ENCODE measurements at places on chromosomes 3 and 15.

DNA sequence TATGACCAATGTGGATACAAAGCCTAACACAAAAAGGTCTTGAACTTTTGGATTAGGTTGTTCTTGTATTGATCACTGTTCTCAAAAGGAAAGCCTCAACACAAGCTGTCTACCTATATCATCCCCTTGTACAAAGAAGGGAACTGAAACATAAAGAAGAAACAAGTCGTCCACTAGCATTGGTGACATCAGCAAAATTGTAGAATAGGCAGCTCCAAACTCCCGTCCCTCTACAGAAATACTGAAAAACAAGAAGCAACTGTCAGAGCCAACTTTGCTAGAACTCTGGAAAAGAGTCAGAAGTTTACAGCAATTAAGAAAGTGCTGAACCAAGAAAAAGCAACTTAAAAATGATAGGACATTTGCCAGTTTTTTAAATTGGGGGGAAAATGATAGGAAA lies 7.5 kb upstream of the NR1I2 start:
- no peak for DNase-seq

DNA sequence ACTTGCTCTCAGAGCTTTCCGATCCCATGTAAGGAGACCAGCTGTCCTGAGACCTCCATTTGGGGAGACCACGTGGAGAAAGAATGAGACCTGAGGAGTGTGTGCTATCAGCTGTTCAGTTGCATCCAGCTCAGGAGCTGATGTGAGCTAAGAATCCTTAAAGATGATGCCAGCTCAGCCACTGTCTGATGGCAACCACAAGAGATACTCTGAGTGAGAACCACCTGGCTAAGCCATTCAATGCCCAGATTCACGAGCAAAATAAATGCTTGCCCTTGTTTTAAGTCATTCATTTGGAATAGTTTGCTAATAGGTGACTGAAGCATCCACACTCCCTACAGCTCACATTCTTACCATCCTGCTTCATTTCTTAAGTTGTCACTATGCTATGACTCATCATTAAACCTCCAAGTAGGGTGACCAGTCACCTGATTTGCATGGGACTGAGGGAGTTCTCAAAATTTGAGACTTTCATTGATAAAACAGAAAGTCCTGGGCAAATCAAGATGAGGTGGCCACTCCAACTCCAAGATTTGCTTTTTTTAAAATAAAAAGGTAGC lies 56.4 kb downstream of the SPTSSB start:
- DNase-seq = no peak

- DNase-seq = no peak
Observed at GRCh38 chr3:131109156-131109555, 82.5 kb downstream of the NEK11 start.

DNA sequence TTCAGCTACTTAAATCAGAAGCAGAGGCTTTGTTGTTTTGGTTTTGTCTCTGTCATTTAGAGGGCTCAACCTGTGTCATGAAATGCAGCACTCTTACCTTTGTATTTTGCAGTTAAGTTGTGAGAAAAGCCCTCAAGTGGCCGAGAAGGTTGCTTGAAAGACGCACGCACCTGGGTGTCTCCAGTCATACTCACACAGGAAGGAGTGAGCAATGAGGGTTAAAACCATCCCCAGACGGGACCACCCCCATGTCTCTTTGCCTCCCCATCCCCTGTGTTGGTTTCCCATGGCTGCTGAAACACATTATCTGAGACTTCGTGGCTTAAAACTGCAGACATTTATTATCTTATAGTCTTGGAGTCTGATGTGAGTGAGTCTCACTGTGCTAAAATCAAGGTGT lies 376.1 kb upstream of the CFAP20DC start:
- DNase-seq = no peak

GRCh38 chr15:40029979-40030893 lies 8.7 kb downstream of the SRP14 start:
- DNase-seq = no peak

GRCh38 chr3:106518516-106518915 lies 649.7 kb upstream of the CBLB start:
- no peak for DNase-seq

DNA sequence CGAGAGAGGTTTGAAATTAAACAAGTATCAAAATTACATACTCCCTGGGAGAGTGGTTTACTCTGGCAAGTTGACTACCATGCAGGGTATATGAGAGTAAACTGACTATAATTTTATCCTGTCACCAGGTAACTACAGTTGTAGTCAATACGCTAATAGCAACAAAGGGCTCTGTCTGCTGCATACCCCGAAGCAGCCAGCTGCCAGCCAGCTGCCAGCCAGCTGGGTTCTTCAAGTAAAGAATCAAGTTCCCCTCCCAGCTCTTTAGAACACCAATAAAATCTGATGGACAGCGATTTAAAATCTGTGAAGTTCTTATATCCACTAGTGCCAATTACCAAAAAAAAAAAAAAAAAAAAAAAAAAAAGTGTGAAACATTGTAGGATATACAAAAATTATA lies 417.7 kb upstream of the CFAP20DC start:
- peak; percentile 45 for DNase-seq

DNA sequence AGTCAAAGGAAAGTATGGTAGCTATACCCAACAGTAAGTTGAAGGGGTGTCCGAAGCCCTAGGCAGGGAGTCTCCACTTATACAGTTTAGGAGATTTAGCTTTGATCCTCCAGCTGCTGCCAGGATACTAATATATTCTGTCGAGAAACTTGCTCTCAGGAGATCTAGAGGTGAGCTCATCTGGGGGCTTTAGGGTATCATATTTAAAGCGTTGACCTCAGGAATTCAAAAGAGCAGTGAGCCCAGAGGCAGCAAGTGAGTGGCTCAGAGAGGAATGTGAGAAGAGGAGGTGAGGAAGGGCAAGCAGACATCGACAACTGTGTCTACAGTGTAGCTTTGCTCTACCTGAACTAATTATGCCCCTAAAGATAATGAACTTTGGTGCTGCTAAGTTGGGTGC lies 245.1 kb upstream of the LRTM1 start:
- DNase-seq = no peak

DNA sequence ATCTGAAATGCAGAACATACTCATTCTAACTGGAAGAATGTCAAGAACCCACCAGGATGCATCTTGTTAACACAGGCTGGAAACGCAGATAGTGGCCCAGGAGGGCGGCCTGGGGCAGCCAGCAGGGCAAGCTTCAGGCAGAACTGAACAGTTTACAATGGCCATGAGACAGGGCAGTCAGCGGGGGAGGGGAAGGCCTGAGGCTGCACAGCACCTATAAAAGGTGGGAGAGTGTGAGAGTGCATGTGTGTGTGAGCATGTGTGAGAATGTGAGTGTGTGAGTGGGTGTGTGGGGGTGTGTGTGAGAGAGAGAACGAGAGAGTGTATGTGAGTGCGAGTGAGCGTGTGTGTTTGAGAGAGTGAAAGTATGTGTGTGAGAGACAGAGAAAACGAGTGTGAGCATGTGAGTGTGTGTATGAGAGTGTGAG lies 26.8 kb upstream of the SLCO2A1 start:
- DNase-seq = no peak

- DNase-seq = peak; percentile 47
Observed at GRCh38 chr3:107598926-107599771, 76.4 kb downstream of the BBX start.

DNA sequence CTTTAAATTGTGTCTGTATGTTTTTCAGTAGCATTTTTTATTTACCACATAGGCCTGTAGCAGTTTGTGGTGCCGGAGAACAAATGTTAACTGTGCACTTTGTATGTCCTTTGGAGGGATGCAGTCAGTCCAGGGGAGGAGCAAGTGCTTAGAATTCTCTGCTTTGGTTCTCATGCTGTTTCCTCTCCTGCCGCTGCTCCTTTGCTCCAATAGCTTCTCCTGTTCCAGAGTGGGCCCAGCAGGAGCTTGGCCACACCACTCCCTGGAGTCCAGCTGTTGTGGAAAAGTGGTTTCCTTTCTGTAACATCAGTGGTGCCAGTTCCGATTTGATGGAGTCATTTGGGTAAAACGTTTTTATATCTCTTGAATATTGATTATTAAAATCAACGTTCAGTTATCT lies 16.6 kb downstream of the TICRR start:
- DNase-seq = no peak

All from NCI-H1105 treated with DMSO at 0.1 percent for 48 hours (cell line).